Liver (tissue), 10 donors: ENCODE measurements at places on chromosomes 5 and 9.

DNA sequence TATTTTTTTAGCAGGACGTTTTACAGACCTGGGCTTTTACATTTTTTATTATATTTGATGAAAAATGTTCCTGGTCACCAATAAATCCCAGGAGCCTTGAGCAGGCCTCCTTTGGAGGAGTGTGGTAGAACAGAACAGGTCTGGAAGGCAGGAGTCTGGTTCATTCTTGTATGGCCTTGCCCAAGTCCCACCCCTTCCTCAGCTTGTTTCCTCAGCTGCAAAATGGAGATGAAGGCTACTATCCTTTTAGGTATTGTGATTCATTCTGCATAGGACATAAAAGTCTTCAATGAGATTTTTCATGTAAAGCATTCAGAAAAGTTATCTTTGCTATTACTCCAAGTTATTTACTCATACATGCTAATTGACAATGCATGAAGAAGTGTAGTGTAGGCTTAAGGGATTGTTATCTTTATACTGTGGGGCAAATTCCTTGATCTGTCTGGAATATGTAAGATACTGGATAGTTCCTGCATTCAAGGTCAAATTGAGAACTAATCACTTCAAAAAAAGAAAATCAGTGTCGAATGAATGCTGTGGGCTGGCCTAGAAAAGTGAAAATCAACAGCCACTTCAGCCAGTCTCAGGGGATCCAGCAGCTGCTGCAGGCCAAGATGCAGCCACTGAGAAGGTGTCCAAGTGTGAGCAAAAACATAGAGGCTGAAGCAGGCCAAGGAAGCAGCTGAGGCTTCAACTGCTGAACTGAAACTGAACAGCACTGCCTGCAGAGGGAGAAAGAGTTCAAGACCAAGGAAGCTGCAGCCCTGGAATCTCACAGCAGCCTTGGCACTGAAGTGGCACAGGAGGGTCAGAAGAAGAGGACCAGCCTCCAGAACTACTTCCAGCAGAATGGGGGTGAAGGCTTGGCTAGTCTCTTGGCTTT lies 15.5 kb upstream of the SLC36A3 start:
- no peak for DNase-seq

- DNase-seq, result peak; percentile 46
Measured at GRCh38 chr9:129102791-129103594, 7.6 kb downstream of the CRAT start.

- DNase-seq, result no peak
Measured at GRCh38 chr9:69577123-69577522, 95.0 kb downstream of the APBA1 start.

DNA sequence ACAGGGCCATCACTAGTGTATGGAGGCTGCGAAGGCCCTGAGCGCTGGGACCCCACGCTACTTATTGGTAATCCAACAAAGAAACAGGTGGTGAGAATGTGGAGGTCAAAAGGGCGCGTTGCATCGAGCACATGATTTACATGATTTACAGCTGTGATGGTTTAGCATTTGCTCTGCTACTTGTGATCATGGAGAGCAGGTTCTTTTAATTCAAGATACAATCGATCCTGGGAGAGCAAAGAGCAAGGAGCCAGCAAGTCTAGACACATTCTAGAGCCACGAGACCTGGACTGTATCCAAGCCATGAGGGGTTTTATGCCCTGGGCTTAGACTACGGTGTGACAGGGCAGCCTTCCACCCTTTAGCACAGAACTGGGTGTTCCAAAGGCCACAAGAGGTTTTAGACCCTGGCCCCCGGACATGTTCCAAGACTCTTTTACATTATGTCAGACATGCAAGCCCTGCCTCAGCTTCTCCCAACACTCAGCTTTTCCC lies 47.0 kb upstream of the CLK4 start:
- no peak for DNase-seq

GRCh38 chr5:177452688-177453638 lies 6.3 kb downstream of the PRR7 start:
- DNase-seq, result no peak

GRCh38 chr5:155595791-155596190 lies 582.2 kb downstream of the KIF4B start:
- no peak for DNase-seq

- DNase-seq, result no peak
Measured at GRCh38 chr5:119630752-119631440, 1.5 kb downstream of the FAM170A start.

DNA sequence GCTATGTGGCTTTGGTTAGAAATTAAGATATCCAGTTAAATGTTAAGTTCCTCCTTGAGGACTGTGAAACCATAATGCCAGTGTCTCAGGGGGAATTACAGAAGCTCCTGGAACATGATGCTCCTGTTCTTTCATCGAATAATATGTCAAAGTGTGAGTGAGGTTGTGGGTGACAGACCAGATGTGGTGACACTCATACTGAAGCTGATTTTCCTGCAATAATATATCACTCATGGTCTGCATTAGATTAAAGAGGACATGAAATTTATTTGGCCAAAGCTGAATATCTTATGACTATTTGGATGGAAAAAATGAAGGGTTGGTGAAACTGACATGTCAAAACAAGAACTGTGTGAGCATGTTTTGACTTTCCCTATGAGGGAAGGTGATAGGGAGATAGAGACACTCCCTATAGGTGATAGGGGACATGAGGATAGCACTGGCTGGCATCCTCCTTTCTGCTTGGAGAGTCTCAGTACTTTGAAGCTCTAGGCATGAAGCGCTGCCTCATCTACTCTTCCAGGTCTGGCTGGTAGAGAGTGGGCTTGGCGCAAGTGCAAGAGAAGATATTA lies 173.5 kb downstream of the ARHGEF28 start:
- no peak for DNase-seq

DNA sequence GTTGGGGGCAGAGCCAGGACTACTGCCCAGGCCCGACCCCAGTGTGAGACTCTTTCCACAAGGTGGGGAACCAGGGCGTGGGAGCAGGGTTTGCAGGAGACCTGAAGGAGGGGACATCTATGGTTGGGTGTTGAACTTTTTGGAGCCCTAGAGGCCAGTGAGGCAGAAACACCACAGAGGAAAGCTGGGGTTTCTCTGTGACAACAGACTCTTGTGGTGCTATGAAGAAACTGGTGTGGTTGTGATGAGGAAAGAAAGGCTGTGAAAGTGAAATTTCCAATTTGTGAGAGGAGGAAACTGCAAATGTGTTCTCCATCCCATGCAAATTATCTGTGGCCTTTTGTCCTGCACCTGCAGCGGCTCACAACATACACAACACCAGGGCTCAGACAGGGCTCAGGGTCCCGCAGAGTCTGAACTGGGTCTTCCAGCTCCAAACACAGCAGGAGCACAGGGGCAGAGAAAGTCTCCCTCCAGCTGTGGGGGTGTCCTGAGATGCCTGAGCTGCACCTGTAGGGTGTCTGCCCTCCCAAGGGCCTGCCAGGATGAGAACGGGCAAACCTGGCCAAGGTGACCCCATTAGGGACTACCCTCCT lies 51.4 kb upstream of the GRHPR start:
- no peak for DNase-seq
